Psoas muscle (tissue), 8 donors: ENCODE measurements at places on chromosomes 7 and 10. TPM values are rescaled to one million over a fixed set of nuclear protein-coding genes. Genes with fewer than 3 reads are reported as not detected.

The MYPN gene
- total RNA-seq, result 338 TPM

- DNase-seq, result no peak
Observed at GRCh38 chr7:151756076-151756731, 120.7 kb downstream of the PRKAG2 start.

DNA sequence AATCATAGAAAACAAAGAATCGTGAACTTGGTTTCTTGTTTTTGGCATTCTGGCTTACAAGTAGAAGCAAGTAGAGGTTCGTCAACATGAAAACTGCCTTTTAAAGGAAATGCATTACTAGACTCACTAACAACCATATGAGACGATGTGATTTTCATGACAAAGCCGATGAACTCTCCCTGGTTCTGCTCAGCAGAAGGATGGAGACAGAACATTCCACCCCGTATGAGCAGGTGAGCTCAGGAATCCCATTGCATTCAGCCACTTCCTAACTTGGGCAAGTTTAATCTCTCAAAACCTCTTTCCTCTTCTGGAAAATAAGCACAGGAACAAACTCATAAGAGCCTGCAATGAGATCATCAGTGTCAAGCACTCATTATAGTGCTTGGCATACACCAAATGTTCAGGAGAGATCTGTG is 57.4 kb upstream of the SVIL start:
- no peak for DNase-seq

GRCh38 chr7:82393076-82393839 is 50.3 kb downstream of the CACNA2D1 start:
- DNase-seq, result no peak

- DNase-seq, result no peak
Observed at GRCh38 chr10:94626476-94626875, 57.1 kb upstream of the CYP2C18 start.

DNA sequence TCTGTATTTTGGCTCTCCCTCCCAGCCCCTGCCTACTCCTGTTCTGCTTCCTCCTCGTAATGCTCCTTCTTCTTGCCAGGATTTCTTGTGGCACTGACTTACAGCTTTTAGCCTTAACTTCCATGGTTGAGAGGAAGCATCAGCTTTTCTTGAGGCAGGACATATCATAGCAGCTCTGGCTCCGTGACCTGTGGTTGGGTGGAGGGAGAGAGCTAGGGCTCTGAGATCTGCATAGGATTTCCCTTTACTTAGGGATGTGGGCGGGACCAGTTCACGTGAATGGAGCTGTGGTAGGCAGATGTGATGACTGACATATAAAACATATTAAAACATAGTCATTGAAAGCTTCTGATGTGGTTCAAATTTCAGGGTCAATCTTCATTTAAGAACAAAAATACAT is 10.6 kb upstream of the RAB11FIP2 start:
- DNase-seq, result no peak

- DNase-seq, result no peak
Observed at GRCh38 chr7:93544691-93545090, 29.8 kb downstream of the CALCR start.

GRCh38 chr7:107622429-107622828 is 38.2 kb upstream of the SLC26A4 start:
- DNase-seq, result no peak
